ENCODE measurements at places on chromosomes 5 and 9.

DNA sequence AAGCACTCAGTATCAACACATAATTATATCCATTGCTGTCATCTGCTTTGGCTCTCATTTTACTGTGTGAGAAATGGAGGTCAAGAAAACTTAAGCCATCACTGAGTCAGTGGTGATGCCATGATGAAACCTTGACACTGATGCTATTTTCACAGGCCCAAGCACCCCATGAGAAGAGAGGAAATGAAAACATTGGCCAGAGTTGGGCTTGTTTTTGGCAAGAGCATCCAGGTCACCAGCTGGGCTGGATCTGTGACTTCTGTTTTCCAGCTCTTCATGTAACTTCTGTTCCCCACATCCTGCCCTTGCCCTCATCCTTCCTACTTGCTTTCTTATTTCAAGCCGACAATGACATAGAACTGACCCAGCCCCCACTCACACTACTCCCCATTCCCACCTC, 10.0 kb downstream of the LCP2 start:
- DNase-seq, result no peak

- no peak for DNase-seq
These were observed 5.2 kb upstream of the CTNND2 start for GRCh38 chr5:11909471-11909870.

DNA sequence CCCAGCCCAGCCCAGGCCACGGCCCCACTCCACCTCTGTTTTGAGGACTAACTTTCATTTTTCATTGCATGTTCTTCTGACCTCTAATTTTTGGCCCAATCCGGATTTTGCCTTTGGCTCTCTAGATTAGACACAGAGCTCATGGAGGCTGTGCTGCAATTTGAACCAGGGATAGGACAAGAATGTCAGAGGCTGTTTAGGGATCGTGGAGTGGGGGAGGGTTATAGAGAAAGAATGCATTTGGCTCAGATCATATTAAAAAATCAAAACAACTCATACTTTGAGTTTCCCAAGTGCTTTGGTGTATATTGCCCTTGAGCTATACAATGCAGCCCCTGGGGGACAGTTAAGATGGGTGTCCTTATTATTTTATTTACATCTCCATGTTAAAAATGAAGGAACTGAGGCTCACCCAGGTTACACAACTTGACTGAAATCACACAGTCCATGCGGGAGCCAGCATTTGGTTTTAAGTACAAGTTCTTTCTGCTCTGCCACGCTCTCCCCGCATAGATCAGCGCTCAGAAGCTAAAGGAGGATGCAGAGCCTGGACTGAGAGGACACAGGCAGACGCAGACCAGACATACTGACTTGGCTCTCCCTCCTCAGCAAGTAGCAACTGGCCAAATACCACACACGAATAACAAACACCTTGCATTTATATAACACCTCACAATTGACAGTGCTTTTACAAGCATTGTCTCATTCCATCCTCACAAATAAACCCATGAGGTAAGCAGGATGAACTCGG, 126.4 kb upstream of the RAI14 start:
- no peak for DNase-seq

DNA sequence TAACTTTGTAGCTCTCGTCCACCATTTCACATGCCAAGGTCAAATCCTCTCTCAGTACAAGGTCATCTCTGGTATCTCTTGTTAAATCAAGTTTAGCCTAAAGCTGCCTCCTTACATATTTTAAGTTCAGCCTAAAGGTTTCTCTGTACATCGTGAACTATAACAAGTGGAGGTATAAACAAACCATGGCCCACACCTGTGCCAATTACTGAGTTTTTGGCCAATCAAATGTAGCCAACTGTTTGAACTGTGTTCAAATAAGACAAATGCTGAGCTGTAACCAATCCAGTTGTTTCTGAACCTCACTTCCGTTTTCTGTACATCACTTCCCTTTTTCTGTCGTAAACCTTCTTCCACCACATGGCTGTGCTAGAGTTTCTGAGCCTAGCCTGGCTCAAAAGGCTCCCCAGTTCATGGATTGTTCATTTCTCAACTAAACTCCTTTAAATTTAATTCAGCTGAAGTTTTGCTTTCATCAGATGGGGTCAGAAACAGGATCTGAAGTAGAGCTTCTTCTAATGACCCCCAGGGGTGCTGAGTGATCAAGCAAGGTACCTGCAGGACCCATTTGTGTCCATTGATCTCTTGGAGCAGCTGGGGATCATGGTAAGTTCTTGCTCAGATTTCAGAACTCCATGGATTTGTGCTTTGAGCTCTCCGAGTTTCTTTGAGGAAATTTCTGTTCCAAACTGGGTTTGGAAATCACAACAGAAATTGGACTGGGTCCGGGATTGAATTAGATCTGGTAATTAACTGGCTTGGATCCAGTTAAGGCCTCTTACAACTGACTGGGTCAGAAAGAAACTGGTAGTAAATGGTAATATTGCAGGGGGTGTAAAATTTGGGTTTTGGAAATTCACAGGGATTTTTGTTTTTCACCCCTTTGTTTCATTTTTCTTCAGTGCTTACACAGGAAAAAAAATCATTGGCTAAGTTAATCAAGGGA, 11.0 kb upstream of the NANS start:
- DNase-seq, result peak; percentile 73

GRCh38 chr5:101370181-101370580, 467.1 kb upstream of the ST8SIA4 start:
- DNase-seq, result no peak

GRCh38 chr5:38443390-38443789, 113.1 kb downstream of the LIFR start:
- DNase-seq, result no peak

DNA sequence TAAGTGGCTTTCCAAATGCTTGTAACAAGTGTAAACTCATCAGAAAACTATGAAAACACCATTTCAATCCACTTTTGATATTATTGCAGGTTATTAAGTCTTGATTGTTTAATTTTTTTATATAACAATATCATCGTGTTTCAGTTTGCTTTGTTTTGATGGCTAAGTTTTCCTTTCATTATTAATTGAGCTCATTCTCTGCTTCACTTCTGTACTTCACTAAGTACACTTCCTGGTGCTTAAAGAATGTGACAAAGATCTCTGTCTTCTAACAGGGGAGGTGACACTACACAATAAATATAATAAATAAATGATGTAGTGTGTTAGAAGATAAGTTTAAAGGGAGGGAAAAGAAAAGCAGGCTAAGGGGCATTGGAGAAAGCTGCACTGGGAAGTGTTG, 13.0 kb upstream of the RAD23B start:
- DNase-seq, result no peak

- DNase-seq, result no peak
These were observed 54.9 kb upstream of the ZSWIM6 start for GRCh38 chr5:61277190-61277589.

DNA sequence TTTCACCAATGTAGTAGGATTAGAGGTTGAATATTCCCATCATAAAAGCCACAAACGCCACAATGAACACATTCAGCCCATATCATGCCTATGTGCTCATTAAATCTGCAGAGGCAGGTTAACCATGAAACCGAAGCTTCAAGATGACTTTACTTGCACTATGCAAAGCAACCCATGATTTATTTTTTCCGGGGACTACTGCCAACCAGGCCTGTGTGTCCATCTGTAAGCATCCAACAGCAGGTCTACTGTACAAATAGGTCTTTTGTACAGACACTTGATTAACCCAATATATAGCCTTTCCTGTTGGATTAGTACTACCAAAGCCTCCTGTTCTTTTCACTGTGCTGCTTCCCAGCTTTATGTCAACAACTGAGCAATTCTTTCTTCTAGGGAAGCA, 104.9 kb upstream of the CDH10 start:
- no peak for DNase-seq

- DNase-seq, result no peak
These were observed 76.7 kb downstream of the EPB41L4A start for GRCh38 chr5:112342389-112342788.

DNA sequence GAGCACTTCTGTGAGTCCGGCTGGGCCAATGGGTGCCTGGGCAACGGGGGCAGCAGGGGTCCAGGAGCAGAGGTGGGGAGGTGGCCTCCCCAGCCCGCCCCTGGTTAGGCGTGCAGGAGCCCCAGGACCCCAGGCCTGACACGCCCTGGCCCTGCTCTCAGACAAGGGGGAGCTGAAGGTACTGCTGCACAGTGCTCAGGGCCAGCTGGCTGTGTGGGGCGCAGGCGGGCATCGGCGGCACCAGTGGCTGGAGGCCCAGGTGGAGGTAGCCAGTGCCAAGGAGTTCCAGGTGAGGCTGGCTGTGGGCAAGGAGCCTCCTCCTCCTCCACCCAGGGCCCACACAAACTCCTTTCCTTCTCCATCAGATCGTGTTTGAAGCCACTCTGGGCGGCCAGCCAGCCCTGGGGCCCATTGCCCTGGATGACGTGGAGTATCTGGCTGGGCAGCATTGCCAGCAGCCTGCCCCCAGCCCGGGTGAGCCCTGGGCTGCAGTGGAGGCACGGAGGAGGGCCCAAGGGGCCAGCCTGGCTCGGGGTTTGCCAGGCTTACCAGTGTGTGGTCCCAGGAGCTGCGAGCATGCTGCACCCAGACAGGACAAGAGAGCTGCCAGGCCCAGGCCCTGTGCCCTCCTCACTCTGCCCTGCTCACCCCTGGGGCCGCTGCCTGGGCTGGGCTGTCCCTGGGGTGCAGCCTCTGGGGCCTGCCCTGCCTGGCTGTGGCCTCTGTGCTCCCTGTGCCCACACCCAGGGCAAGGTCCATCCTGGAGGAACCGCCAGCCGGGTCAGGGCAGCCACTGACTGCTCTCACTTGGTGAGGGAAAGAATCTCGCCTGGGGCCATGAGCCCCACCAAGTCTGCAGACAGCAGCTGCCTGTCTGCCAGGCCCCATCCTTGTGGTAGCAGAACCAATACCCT, 7.0 kb downstream of the MAMDC4 start:
- no peak for DNase-seq

DNA sequence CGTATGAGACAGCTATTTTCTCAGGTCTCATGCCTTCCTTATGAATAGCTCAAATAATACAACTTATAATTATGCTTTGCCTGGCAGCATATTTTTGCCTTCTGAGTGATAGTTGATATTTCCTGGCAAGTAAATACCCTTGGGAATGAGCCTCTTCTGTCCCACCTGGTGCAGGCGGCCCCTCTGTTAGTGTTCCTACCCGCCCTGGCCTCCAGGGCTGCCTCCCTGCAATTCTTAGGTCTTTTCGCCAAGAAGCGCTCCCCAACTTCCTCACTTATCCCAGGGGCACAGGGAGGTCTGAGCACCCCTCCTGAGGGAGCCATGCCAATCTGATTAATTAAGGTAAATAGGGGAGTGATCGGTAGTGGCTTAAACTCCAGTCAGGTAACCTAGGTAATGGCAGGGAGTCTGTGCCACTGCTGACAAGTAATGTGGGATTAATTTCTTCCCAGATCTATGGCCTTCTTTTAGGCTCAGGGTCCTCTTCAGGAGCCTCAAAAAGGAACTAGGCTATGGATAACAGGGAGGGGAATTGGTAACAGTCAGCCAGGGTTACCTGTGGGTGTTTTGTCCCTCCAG, 81.5 kb downstream of the GALNT10 start:
- no peak for DNase-seq

- DNase-seq, result no peak
These were observed 43.7 kb upstream of the SLIT3 start for GRCh38 chr5:169344629-169345028.

- no peak for DNase-seq
These were observed 56.1 kb upstream of the ZNF300 start for GRCh38 chr5:150960791-150961396.
